ENCODE measurements at places on chromosomes 11 and 22.

DNA sequence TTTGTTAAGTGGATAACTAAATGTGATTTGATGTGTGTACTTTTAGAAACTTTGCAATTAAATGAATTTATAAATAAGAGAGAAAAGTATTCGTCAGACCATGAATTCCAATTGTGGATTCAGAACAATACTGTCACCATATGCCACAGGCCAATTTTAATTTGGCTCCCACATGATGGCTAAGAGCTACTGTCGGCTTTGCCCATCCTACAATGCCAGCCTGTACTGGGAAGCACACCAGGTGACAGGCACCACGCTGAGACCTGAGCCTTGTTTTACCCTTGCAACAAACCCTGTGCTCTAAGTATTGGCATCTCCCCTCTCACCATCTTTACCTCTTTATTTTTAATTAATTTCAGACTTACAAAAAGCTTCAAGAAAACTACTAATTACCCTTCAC, 14.0 kb downstream of the RAB30 start:
- H3K27me3 ChIP-seq: no peaks in the 10 kb centered on the region
- no peak for DNase-seq
- no peak overlapping the region for H3K27ac ChIP-seq
- H3K36me3 ChIP-seq: no peaks in the 10 kb centered on the region

DNA sequence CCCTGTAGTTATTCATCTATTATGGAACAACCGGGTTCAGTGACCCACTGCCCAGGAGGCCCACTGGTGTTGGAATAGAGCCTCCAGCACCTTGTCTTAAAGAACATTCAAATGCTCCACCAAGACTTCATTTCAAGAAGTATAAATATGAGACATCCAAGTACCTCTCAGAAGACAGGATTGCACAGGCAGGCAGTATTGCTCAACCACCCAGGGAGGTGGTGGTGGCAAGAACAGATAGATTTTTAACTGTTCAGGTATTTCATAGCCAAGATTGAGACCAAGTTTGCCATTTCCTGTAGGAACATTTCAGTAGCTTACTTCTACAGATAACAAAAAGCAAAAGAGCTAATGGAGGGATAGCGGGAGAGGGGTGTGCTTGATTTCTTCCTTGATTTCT, 78.7 kb downstream of the COMMD9 start:
- H3K4me3 ChIP-seq: no peak overlapping the region
- no peaks in the 10 kb centered on the region for H3K36me3 ChIP-seq
- DNase-seq: no peak
- H3K4me1 ChIP-seq: no peaks in the 10 kb centered on the region

DNA sequence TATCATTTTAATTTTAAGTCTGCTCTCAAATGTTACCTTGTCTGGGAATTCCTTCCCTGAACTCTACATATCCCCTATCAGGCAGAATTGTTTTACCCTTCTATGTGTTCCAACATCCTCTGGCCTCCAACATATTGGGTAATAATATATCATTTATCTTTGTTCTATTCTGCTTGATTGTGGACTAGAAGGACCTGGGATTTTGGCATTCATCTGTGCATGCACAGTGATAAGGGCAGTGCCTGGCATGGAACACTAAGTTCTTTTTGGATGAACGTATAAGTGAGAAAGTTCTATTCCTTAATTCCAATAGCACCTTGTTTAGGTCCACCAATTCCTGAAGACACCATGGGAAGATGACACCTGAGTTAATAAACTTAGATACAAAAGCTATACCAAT, 1.2 kb upstream of the MS4A2 start:
- no peak overlapping the region for H3K27ac ChIP-seq
- H3K4me1 ChIP-seq: no peaks in the 10 kb centered on the region
- peaks cover 57% of the 10 kb centered on the region for H3K27me3 ChIP-seq
- DNase-seq: no peak
- H3K36me3 ChIP-seq: no peaks in the 10 kb centered on the region
- no peak overlapping the region for H3K4me3 ChIP-seq

DNA sequence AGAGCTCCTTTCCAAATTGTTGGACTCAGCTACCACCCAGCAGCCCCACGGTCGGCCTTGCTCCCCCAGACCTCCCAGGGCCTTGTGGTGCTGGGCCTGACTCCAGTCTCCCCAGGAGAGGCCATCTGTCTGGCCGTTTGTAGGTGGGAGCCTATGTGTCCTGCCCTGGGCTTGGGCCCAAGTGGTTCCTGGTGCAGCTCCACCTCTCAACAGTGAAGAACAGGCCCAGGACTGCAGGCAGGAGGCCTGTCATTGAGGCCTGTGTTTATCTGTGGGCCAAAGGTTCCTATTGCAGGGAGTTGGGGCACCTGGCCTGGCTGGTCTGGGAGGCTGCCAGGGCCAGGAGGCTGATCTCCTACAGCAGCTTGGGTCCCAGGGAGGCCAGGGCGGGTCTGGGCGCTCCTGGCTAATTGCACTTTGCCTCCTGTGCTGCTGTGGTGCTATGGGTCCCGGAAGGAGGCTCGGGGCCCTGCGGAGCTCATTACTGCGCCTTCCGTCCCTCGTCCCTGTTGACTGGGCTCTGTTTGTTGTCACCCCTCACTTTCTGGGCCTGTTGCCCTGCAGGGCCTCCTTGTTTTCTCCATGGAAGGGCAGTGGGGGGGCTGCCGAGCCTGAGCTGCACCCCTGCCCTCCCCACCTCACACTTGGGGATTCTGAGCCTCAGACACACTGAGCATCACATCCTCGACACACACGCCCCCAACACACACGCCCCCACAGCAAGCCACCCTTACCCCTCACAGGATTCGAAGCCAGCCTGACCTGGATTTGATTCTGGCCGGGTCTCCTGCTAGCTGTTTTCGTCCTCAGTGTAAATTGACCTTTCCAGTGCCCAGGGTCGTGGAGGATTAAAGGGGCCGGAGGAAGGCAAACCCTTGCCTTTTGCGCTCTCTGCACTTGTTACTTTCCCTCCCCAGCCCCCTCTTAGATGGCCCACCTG, 6.8 kb upstream of the OMP start:
- no peaks in the 10 kb centered on the region for H3K4me1 ChIP-seq
- DNase-seq: no peak
- H3K36me3 ChIP-seq: no peaks in the 10 kb centered on the region
- H3K4me3 ChIP-seq: no peak overlapping the region

GRCh38 chr11:83158357-83158786, 1.4 kb downstream of the PCF11 start:
- DNase-seq: no peak
- peaks cover 42% of the 10 kb centered on the region for H3K36me3 ChIP-seq
- no peaks in the 10 kb centered on the region for H3K27me3 ChIP-seq
- peaks cover 17% of the 10 kb centered on the region for H3K4me1 ChIP-seq
- peak overlapping the region; percentile 64 for H3K4me3 ChIP-seq

- no peaks in the 10 kb centered on the region for H3K27me3 ChIP-seq
- H3K4me3 ChIP-seq: no peak overlapping the region
- no peaks in the 10 kb centered on the region for H3K36me3 ChIP-seq
- no peak for DNase-seq
Observed at GRCh38 chr11:68993546-68993945, 12.8 kb upstream of the MRGPRD start.

DNA sequence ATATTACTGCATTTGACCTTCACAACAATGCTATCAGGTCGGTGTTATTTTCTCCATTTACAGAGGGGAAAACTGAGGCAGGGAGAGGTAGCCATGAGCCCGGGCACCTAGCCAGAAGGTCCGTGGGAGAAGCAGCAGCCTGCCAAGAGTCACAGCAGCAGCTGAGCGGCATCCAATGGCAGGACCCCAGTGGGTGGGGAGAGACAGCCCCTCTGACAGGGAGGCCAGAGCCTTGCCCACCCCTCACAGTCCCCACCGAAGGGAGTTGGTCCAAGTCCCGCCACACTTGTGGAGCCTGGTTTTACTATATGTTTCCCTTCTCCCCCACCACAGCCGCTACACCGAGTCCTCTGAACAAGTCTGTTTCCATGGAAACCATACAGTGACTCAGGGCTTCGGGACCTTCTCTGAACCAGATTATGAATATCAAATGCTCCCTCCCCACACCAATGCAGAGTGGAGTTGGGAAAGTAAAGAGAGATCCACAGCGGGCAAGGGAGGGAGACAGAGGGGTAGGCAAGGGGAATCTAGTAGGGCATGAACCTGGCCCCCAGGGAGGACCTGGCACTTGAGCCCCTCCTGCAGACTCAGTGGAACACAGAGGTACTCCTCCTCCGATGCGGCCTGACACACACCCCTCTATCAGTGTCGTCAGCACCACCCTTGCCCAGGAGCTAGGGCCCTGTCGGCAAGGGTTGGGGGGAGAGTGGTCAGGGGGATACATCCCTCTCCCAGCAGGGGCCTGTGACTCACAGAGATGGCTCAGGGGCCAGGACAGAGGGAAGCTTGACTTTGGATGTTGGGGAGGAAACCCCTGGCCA, 2.5 kb downstream of the CHST1 start:
- no peaks in the 10 kb centered on the region for H3K36me3 ChIP-seq
- peaks cover 39% of the 10 kb centered on the region for H3K4me1 ChIP-seq
- peak overlapping the region; percentile 63 for H3K4me3 ChIP-seq
- H3K27me3 ChIP-seq: peaks cover 7% of the 10 kb centered on the region
- peak; percentile 95 for DNase-seq

DNA sequence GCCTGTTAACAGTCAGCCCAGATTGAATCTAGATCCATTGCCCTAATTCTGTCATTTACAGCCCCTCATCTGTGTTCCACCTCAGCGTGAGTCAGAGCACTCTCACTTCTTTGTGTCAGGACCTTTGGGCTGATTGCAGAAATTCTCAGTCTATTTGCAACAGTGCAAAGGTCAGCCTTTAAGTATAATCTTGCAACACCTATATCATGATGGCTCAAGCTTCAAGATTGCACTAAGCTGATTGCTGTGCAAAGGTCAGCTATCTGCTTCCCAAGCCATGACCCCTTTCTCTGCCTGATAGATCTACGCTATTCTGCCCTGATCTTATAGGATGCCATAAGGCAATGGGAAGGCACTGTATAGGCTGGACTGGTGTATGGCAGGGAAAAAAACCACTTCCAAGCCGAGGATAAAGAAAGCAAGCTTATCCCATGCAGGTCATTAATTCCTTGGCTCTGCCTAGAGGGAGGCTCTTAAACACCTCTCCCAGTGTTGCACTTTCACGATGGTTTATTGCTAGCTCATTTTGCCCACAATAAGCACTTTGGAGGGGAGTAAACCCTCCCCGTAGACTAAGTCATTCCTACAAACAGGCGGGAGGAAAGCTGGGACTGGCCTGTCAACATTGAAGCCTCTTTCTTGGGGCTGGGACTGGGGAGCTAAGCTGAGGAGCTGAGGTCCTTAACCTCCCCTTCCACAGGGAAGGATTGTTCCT, 100.6 kb downstream of the RRAS2 start:
- H3K36me3 ChIP-seq: no peaks in the 10 kb centered on the region
- no peaks in the 10 kb centered on the region for H3K27me3 ChIP-seq
- no peaks in the 10 kb centered on the region for H3K4me1 ChIP-seq

DNA sequence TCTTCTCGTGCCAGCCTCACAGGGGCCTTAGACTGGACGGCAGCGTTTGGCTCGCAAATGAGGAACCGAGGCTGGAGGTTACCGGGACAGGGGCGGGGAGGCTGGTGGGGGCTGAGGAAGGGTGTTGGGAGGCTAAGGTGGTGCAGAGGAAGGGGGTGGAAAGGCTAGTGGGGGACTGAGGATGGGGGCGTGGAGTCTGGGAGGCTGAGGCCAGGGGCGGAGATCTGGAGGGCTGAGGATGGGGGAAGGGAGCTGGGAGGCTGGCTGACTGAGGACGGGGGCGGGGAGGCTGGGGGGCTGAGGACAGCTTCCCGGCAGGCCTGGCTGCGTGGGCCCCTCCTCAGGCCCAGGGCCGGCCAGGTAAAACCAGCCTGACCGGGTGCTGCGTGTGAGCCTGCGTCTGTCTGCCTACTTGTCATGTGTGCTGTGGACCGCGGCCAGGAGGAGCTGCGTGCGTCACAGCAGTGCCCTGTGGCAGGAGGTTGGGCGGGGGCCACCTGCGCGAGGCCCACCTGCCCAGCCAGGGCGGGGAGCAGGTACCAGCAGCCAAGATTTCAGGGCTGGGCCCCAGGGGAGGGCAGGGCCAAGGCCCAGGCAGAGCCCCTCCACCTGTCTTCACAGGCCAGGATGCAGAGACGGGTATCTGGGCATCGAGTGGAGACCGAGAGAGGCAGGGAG, 9.4 kb upstream of the PIM3 start:
- no peaks in the 10 kb centered on the region for H3K27me3 ChIP-seq
- DNase-seq: no peak
- peaks cover 17% of the 10 kb centered on the region for H3K4me1 ChIP-seq
- no peak overlapping the region for H3K4me3 ChIP-seq
- no peak overlapping the region for H3K27ac ChIP-seq

- H3K27me3 ChIP-seq: no peaks in the 10 kb centered on the region
- no peak overlapping the region for H3K4me3 ChIP-seq
- no peak overlapping the region for H3K27ac ChIP-seq
- H3K36me3 ChIP-seq: no peaks in the 10 kb centered on the region
- no peak for DNase-seq
Observed at GRCh38 chr22:44548981-44549380, 50.9 kb upstream of the RTL6 start.

DNA sequence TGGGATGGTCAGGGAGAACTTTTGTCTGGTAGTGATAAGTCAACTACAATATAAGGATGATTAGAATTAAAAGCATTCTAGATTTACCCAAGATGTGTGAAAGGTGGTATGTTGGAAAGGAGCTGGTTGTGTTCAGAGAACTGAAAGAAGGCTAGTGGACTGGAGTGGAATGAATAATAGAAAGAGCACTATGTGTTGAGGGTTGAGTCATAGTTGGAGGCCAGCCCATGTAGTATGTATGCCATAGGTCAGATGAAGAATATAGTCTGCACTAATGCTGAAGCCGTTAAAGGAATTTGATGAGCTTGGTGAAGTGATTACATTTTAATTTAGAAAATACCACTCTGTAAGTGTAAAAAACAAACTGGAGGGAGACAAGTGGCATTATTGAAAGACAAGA, 514.1 kb downstream of the CNTN5 start:
- H3K36me3 ChIP-seq: no peaks in the 10 kb centered on the region
- no peaks in the 10 kb centered on the region for H3K4me1 ChIP-seq
- H3K27ac ChIP-seq: no peak overlapping the region
- no peak for DNase-seq

DNA sequence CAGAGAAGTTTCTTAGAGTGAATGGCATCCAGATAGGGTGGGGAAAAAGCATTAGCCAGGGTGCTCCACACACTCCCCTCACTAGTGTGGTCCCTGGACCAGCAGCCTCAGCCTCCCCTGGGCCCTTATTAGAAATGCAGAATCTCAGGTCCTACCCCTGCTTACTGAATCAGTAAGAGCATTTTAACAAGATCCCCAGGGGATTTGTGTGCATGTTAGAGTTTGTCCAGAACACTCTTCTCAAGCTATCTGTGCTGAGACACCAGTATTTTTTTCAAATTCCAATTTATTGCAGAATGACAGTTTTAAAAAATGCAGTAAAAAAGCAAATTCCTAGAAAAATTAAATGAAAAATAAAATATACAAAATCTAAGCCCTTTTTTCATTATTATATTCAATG, 123.1 kb downstream of the MIAT start:
- H3K27me3 ChIP-seq: no peaks in the 10 kb centered on the region
- no peak for DNase-seq
- peaks cover 4% of the 10 kb centered on the region for H3K4me1 ChIP-seq
- H3K36me3 ChIP-seq: no peaks in the 10 kb centered on the region

DNA sequence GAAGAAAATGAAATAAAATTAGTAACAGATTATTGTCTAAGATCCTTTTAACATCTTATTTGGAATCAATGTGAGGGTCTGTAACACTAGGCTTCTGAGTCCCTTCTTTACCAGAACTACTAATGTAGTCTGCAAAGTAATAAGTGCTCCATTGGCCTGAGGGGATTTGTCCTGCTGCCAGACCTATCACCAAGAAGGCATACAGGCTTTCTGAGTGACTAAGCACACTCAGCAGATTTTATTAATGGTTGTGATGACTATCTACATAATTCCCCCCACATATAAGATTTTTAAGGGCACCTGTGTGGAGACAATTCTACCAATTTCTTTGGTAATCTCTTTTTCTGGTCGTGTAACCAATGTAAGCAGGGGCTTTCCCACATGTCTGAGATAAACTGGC, 365.0 kb upstream of the FAT3 start:
- no peaks in the 10 kb centered on the region for H3K27me3 ChIP-seq
- DNase-seq: no peak
- H3K36me3 ChIP-seq: no peaks in the 10 kb centered on the region

All from A673 (cell line).